Epithelial cell of esophagus (primary cell): ENCODE measurements at places on chromosomes 16 and 17.

DNA sequence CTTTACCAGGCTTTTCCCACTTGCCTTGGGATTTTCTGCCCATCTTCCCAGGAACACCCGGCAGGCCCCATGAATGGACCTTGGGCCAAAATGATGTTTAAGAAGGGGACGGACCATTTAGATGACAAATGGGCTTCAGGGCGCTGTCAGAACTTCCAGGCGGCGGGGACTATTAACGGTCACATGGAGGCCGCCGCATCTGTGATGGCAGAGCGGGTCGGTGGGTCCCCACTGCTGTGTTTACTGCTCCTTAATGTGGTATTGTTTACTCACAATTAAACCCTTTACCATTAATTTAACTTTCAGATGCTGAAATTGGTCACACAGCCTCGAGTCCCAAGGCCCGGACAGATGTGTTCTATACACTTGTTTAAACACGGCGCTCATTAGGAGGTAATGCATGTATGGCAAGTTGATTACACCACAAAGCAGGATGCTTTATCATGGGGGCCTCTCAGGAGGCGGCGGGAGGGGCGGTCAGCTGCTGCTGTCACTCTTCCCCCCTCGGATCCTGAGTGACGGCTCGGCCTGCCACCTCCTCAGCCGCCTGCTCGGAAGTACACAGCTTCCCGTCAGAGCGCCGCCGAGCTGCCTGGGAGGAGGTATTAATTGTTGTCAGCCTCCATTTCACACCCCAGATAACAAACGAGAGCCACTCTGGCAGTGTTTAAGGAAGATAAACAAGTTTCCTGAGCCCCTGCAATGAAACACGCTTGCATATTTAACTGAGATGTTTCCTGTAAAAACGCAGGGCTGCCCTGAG lies 83.9 kb upstream of the IRX3 start:
- no peak for DNase-seq

GRCh38 chr16:68074850-68075555 lies 10.2 kb upstream of the NFATC3 start:
- DNase-seq, result no peak

GRCh38 chr16:11587643-11588247 lies 1.0 kb upstream of the LITAF start:
- DNase-seq, result no peak

DNA sequence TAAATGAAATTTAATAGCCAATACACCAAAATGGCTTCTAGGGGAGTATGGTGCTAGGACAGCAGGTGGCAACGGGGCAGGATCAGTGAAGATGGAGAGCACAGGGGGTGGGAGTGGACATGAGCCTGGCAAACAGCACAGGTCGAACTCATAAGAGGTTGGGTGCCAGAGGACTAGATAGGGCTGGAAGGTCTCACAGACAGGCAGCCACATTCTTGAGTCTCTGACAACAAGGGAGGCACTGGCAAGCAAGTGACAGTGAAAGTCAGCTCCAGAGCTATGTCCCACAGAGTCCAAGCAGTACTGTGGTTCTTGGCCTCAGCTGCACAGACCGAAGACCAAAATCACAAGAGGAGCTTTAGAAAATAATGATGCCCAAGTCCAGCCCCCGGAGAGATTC lies 61.2 kb downstream of the USP31 start:
- DNase-seq, result no peak

- DNase-seq, result no peak
Measured at GRCh38 chr17:64531955-64532371, 25.2 kb downstream of the CEP95 start.

DNA sequence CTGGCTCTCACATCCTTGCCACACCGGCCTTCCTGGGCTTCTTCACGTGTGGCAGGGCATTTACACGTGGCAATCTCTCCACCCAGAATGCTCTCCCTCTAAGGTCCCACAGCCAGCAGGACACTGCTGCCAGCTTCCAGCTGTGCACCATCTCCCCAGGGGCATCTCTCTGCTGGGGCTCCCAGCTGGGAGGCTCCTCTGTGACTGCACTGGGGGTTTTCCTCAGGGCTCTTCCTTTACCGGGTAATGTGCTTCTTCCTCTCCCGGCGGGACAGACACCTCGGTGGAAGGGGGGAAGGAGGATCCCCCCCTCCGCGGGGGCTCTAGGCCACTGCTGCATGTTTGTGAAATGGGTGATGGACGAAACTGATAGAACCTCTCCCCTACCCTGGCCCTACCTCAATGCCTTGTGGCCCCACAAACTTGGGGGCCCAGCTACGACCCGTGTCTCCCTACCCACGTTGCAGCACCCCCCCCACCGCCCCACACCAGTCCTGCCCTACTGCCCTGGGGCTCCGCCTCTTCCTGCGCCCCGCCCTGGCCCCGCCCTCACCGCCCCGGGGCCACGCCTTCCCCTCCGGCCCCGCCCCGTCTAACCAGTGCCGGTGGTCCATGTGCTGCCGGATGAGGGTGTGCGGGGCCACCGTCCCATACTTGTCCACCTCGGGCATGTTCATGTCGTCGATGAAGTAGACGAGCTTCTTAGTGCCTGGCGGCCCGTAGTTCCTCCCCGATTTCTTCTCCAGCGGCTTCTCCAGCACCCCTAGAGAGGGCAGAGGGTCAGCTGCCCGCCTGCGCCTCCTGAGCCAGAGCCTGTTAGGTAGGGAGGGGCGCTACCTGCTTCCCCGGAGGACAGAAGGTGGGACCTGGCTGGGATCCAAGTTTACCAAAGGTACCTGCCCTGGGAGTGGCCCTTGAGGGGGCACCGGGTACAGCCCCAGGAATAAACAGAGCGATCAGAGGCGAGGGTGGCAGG lies 92.6 kb downstream of the DNAH17 start:
- no peak for DNase-seq

DNA sequence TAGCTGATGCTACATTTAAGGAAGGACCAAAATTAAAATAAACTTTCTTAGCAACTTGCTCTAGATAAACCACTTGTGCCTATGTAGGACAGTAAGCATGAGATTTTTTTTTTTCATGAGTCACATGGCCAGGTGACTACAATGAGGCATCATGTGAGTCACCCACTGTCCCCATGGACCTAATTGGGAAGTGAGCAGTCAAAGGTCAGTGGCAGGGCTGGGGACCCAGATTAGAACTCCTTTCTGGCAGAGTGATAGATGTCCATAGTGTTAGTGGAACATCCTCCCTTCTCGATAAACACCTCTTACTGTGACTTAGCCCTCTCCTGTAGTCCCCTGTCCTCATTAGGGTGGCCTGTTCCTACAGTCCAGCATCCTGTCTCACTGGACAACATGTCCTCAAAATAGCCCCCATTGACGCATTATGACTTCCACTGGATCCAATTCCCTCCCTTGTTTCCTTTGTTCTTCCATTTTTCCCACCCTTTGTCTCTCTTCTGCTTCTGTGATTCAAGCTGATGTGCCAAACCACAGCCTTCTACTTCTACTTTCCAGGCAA lies 12.4 kb downstream of the ITGB3 start:
- peak; percentile 59 for DNase-seq

- no peak for DNase-seq
Measured at GRCh38 chr16:88375996-88376834, 6.5 kb upstream of the ZNF469 start.

DNA sequence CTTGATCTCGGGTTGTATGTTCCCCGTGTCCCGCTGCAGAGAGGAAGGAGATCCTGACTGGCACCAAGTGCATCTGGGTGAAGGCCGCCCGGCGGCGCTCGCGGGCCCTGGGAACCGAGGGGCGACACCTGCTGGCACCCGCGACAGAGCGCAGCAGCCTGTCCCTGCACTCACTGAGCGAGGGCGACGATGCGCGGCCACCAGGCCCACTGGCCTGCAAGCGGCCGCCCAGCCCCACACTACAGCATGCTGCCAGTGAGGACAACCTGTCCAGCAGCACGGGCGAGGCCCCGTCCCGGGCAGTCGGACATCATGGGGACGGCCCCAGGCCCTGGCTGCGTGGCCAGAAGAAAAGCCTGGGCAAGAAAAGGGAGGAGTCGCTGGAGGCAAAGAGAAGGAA lies 7.5 kb downstream of the BTBD17 start:
- peak; percentile 9 for DNase-seq

DNA sequence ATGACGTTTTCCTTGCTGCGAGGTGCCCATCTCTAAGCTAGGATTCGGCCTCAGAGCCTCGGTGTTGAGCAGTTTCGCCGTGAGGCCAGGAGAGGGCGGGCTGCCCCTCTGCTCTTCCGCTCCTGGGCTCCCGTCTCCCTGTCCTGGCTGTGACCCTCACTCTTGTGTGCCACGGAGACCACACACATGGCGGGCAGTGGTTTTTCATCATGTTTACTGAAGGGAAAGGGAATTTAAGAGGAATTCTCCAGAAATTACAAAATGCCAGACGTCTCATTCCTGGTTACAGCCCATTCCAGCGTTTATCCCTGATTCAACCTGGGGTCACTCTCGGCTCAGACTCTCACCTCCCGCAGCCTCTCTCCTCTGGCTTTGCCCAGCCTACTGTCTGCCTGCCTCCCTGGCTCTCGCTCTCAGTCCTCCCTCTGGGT lies 96.8 kb upstream of the ELAC2 start:
- DNase-seq, result peak; percentile 7

- no peak for DNase-seq
Measured at GRCh38 chr17:62805234-62805633, 2.9 kb downstream of the MARCHF10 start.

- no peak for DNase-seq
Measured at GRCh38 chr17:61579961-61580360, 11.1 kb downstream of the NACA2 start.

- no peak for DNase-seq
Measured at GRCh38 chr16:24149102-24149501, 107.0 kb upstream of the CACNG3 start.

DNA sequence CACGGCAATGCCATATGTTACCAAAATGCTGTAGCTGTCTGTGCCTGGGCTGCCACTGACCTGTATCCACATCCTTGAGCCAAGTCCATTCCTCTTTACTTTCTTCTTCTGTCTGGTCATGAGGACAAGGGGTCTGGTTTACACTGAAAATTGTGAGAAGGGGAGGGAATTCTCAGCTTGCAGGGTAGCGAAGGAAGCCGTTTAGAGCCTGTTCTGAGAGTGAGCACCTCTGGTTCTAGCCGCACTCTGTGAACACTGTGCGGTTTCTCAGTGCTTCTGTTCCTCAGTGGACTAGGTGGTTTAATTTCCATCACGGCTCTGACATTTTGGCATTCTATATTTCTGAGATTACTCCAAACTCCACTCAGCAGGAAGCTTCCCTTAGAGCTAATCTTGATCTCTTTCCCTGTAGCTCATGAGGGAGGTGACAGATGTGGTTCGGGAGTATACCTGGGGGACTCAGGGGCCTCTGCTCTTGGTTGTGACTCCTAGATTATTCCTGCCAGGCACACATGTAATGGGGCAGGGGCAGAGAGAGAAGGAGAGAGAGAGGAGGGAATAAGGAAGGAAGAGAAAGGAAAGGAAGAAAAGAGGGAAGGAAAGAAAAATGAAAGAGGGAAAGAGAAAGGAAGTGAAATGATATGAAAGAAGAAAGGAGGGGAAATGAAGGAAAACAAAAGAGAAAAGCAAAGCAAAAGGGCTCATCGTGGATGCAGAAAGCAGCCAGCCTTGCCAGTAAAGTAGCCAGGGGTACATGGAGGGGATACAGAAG lies 14.2 kb upstream of the TBX21 start:
- DNase-seq, result no peak

DNA sequence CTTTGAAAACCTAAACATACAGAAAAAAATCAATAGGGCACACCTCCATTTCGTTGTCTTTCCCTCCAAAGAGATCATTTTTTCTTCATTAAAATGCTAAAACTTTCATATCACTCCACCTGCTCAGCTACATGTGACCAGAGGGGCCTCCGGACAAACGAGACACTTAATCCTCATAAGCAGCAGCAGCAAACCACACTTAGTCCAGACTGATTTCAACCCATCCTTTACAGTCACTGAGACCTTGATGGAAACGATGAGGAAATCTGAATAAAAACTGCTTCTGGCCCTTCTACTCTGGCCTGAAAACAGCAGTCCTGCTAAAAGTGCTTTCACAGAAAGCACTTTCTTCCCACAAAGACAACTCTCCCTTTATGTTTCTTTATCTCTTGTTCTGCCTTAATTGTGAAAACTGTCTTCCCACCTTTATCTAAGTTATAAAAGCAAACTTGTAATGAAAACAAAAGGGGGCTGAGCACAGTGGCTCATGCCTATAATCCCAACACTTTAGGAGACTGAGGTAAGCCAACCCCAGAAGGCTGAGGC lies 4.6 kb downstream of the ANKRD11 start:
- DNase-seq, result no peak
